ENCODE measurements at places on chromosomes 16 and 17.

GRCh38 chr17:43841282-43841681, 5.7 kb upstream of the CD300LG start:
- no peak for DNase-seq

- peak; percentile 18 for DNase-seq
Observed at GRCh38 chr17:8072729-8073461, 14.6 kb downstream of the ALOX12B start.

- no peak for DNase-seq
Observed at GRCh38 chr16:58378401-58378800, 13.9 kb upstream of the GINS3 start.

DNA sequence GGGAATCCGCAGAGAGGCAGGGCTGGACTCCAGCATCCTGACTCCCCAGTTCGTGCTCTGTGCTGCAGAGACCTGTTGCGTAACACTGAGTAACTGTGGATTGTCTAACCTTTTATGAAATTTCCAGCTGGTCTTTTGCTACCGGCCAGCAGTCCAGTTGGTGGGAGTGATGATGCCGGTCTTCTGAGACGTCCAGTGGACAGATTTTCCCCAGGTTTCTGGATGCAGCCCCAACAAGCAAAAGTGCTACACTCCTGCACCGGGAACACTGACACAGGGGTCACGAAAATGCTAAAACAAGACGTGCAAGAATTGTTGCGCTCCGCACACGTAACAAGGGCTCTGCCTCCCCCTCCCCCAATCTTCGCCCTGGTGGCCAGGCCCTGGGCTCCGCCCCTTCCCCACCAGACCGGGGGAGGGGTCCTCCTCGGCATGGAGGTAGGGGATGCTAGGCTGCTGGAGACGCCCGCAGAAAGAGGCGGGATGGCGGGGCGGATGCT, 701 bp upstream of the MRC2 start:
- DNase-seq, result no peak

DNA sequence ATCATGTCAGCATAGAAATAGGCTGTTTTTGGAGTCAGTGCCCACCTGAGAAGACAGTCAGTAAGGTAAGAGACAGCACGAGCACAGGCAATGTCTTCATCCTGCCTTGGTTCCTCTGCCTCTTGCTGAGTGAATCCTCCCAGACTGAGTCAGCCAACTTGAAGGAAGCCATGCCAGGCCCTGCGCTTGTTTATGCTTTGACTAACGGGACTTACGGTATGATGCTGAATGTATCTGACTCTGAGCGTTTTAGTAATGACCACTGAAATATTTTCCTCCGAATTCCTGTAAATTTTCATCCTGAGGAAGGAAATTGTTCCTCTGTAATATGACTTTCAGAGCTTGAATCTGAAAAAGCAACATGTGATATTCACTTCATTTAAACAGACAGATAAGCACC, 18.0 kb downstream of the C17orf67 start:
- DNase-seq, result no peak

DNA sequence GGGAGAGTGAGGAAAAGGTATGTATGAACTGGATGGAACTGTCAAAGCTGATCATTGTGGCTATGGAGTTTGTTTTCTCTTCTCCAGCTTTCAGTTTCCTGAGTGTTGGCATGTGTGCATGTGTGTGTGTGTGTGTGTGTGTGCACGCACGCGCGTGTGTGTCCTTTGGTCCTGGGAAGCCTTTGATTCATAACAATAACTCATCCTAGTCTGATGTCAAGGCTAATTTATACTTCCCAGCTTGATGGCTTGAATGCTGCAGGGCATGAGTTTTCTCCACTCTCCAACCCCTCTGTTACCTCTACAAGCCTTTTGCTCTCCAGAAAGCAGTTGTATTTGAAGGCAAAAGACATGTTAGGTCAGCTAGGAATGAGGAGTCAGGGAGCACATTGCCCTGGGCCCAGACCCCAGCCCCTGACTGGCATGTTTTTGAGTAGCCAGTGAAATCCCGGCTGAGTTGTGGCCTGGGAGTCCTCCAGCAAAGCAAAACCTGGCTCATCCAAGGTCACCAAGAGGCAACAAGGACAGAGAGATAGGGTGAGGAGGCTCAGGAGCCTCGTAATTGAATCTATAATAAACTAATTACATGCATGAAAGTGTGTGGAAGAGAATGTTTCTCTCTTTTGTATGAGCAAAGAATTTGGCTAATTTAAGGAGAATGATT, 8.9 kb upstream of the CDC42EP4 start:
- DNase-seq, result no peak

- no peak for DNase-seq
Observed at GRCh38 chr16:53832896-53833544, 129.1 kb downstream of the FTO start.
